ENCODE measurements at places on chromosomes 16 and 17.

DNA sequence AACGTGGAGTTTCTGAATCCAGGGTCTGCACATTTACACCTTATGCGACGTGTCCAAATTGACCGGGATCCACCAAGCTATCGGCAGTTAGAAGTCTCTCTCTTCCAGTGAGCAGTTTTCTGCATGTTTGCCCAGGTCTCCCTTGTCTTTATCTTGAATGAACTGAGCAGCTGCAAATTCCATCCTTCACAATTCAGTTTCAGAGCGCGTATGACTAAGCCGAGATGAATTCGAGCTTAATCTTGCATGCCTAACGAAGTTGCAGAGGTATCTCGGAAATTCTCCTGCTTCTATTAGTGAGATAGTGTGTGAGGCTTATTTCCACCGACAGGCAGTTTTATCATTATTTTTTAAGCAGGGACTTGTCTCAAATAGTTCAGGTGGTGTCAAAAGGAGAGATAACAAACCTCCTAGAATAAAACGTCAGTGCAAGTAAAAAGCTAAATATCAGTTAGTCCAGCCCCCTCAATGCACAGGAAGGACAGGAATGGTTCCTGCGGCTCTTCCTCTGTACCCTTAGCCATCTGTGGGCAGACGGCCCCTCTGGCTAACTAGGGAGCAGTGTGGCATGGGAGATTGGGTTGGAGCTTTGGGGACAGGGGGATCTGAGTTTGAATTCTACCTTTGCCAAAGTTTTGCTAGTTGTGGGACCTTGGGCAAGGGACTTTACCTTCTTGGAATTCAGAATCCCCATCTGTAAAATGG lies 93.0 kb upstream of the GPR139 start:
- DNase-seq = no peak

GRCh38 chr16:2159175-2159838 lies 3.7 kb downstream of the TRAF7 start:
- peak; percentile 80 for DNase-seq

DNA sequence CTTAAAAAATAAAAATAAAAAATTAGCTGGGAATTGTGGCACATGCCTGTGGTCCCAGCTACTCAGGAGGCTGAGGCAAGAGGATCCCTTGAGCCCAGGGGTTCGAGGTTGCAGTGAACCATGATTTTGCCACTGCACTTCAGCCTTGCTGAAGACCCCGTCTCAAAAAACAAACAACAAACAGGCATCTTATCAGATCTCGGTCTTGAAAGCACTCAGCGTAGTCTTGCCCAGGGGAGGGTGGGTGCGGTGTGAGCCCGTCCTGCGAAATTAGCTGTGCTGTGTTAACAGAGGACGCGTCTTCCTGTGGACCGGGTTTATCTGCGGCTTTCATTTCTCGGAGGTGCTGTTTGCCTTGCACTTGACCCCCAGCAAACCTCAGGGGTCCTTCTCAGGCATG lies 5.4 kb downstream of the GAA start:
- DNase-seq = no peak

- DNase-seq = no peak
These were observed 12.9 kb downstream of the ZNF750 start for GRCh38 chr17:82826956-82827355.

GRCh38 chr17:14688134-14688533 lies 387.3 kb downstream of the HS3ST3B1 start:
- DNase-seq = no peak

GRCh38 chr16:50227120-50227519 lies 39.2 kb upstream of the ADCY7 start:
- DNase-seq = no peak

GRCh38 chr17:6496640-6497441 lies 52.6 kb downstream of the PIMREG start:
- DNase-seq = no peak

- DNase-seq = no peak
These were observed 14.4 kb upstream of the BAHCC1 start for GRCh38 chr17:81380666-81381518.

Data from AG08396 (cell line).